ENCODE measurements at places on chromosomes 11 and 22.

DNA sequence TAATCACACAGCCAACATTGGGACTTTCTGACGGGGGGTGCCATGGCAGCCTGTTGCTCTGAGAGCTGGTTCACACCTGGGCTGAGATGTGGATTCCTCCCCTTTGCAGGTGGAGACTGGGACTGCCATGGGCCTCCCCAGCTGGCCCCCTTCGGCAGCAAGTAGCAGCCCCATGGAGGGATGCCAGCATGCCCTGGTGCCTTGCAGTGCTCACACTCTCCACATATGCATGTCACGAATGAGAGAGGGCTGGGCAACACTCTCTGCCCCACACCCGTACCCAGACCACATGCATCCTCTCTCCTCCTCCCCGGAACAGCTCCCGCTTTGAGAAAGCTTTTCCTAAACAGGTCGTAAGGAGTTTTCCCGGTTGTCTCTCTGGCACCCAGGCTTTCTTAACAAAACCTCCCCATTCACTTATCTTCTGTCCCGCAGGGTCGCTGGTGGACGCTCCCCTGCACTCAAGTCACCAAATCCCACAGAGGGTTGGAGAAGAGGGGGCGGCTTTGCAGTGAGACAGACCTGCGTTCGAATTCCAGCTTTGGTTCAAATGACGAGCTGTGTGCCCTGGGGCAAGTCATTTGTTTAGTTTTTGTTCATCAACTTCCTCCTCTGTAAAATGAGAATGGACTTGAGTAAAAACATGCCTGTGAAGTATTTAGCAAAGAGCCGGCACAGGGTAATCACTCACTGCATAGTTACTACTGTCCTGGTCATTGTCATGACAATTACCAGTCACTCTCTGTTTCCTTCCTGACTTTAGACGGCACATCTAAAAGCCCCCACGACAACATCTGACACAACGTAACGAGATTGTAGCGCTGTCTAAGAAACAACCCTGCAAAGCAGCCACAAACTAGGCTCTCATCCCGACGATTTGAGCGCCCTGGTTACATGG is 231.3 kb upstream of the B3GAT1 start:
- no peak for DNase-seq

DNA sequence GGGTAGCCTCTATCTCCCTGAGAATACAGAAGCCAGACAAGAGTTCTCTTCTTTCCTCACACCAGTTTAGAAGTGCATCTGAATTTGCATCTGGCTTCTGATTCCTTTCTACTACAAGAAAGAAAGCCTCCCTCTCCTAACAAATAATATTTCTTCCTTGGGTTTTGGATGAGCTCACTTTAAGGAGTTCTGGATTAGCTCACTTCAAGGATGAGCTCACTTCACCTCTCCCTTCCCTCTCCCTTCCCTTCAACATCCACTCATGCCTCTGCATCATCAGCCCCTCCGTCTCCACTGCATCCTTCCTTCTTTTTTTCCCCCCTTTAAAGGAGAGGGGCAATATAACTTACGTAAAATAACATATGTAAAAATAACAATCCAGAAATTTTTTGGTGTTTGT is 1.6 kb upstream of the MTNR1B start:
- DNase-seq: no peak

GRCh38 chr11:95289378-95290101 is 58.5 kb upstream of the SESN3 start:
- no peak for DNase-seq

DNA sequence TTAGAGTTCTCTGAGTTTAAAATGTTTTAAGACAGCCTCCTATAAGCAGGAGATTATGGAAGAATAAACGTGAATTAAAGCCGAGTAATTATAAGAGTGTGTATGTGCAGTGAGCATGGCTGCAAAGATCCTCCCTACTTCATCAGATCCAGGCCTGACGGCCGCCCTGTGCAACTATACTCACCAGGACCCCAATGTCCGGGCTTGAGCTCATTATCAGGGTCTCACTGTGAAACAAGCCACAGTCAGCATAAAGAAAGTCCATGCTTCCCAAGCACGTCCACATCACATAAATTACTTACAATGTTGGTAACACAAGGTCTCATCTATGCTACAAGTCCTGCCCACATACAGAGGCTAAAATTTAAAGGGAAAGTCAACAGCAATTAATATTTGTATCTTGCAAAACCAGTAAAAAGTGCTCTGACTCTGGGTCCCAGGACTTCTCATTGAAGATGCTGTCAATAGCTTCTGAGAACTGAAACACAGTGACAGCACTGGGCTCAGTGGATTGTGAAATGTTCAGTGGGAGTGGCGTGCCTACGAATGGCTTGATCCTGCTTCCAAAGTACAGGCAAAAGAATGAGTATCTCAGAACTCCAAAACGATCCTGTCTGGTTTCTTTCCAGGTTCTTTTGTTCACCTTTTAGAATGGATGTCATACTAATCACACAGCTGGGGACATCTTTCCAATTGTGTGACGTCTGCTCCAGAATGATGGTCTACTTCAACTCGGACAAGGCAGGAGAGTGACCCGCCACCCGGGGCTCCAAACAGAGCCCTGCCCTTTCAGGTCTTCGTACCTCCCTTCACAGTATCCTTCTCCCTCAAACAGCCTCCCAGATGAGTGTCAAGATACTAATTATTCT is 72.1 kb upstream of the ARFGAP3 start:
- DNase-seq: no peak

GRCh38 chr11:25691959-25692358 is 640.0 kb upstream of the ANO3 start:
- no peak for DNase-seq

DNA sequence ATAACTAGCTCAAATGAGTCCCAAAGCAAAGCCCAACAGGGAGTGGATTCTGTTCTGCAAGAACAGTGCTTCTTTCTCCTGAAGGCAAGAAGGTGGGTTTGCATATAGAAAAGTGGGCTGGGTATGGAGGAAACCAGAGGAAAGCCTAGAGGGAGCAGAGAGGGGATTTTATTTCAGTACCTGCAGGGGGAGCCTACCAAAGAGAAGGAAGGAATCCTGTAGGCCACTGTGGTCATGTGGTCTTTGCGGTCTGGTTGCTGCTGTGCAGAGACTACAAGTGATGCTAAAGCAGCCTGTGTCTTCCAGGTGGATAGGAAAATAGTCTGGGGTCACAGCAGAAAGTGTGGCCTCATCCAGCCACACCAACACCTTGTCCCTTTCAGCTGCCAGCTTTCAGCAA is 33.2 kb upstream of the ZBTB16 start:
- no peak for DNase-seq

All from activated CD4-positive, alpha-beta T cell treated with anti-CD3 and anti-CD28 coated beads for 1 hour (primary cell).